ENCODE measurements at places on chromosomes 11 and 22.

DNA sequence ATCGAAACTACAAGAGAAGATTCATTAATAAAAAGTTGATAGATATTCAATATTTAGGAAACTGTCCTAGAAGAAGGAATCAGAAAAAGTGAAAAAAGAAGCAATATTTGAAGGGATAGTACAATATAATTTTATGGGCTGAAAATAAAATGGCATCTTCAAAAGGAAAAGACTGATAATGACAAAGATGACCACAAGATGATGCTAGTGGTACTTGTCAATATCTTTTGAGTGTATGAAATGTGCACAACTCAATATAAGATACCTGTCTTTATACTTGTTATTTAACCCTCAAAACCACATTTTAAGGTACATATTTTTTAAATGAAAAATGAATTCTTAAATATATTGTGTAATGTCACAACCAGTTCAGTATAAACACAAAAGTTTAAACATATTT is 1059.6 kb upstream of the RAG2 start:
- DNase-seq = no peak

DNA sequence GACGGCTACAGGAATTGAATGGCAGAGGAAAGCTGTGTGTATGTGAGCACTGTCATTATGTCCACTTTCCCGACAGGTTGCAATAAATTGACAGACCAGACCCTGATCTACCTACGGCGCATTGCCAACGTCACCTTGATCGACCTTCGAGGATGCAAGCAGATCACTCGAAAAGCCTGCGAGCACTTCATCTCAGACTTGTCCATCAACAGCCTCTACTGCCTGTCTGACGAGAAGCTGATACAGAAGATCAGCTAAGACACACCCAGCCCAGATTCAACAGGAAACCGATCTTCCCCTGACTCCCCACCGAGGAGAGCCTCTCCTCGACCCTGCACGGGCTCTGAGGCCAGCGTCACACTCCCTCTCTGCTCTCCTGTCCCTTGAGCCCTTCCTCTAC is 11.5 kb upstream of the GRK2 start:
- peak; percentile 54 for DNase-seq

DNA sequence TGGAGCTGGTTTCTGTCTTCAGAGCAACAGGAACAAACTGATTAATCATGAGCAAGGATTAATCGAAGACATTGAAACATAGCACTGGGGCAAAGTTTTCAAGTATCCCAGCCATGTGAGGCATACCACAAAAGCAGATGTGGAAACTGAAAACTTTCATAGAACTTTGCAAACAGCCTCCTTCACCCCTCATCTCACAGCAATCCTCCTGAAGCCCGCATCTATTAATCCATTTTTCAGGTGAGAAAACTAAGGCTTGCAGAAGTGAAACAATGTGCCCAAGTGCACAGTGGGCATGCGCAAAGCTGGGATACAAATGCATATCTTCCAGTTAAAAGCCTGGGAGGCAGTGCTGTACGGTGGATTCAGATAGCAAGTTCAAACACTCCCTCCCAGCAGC is 58.6 kb upstream of the HMGXB4 start:
- DNase-seq = no peak

DNA sequence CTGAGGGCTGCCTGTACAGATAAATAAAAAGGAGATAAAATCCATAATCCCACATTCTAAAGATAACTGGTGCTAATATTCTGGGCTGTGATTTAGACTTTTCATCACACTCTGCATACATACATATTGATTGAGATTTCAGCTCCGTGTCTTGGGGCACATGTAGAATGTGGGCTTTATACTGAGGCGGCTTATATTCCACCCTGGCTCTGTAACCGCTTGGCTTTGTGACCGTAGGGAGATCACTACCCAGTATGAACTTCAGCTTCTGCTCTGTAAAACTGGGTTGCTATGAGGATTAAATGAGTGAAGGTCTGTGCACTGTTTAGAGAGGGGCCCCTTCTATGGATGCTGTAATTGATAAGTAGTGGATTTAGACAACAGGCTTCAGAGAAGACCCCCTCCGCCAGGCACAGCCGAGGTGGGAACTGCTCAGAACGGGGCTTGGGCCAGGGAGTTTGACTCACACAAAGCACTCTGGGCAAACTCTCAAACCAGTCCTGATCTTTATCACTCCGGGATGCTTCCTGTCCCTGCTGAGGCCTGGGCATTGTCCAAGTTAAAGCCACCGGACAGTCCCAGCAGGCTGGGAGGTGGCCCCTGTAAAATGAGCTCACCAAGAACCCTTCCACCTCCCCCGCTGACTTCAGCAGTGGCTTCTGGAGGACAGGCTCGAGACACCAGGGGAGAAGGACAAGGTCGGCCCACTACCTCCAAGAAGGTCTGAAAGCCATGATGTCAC is 17.2 kb downstream of the KIAA1671 start:
- no peak for DNase-seq

GRCh38 chr11:6771926-6772893 is at the start of gene OR2AG2:
OR2AG2 (minus strand) TSS chr11:6771976; CDS start chr11:6768957, 3,019 bp downstream.
- no peak for DNase-seq

GRCh38 chr11:78248903-78249302 is 60.2 kb downstream of the USP35 start:
- DNase-seq = no peak

- no peak for DNase-seq
Measured at GRCh38 chr11:101466352-101466751, 117.5 kb downstream of the TRPC6 start.

- no peak for DNase-seq
Measured at GRCh38 chr11:101583251-101584128, at the start of gene TRPC6. TRPC6 (minus strand) TSS chr11:101584007; CDS start chr11:101583503, 504 bp downstream.

- no peak for DNase-seq
Measured at GRCh38 chr11:96335388-96335787, 7.6 kb downstream of the MAML2 start.

DNA sequence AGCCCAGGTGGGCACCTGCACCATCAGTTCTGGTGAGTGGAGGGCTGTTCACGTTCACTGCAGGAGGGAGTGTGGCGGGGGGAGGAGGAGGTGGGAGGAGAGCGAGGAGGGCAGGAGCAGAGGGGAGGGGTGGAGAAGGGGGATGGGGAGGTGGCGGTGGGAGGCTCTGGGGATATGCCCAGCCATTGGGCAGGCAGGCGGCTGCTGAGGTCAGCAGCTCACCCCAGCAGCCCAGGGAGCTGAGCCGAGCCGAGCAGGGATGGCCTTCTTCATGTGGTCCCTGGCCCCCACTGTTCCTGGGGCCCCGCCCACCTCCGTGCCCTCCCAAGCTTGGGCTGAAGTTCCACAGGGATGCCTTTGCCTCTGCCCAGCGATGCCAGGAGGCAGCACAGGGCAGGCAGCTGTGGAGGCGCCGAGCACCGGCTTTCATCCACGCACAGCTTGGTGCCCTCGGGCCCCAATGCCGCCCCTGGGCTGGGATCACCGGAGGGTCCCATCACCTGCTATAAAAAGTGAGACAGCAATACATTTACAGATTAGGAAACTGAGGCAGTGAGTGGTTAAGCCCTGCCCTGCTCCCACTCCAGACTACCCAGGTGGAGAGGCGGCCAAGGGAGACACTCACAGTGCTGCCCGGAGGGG is 21.6 kb downstream of the RTN4R start:
- DNase-seq = no peak

Measured in sciatic nerve (tissue), 2 donors.